ENCODE measurements at places on chromosomes 12 and 14.

DNA sequence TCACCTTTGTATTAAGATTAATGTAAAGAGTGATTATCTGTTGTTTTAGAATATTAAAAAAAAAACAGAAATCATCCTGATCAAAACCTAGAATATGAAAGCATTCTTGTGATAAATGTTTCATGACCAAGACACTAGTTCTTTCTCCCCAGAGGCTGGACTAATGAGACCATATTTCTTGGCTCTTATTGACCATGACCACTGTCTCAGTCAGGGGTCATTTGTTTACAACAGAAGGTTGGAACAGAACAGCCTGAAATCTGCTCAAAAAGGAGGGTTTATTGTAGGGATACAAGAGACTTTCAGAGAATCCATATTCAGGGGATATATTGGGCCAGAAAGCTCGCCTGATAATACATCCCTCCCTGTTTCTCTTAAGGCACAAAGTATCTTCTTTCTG, 87.7 kb downstream of the TMEM30B start:
- DNase-seq: no peak

GRCh38 chr14:57845802-57846531, 19.9 kb downstream of the SLC35F4 start:
- no peak for DNase-seq

DNA sequence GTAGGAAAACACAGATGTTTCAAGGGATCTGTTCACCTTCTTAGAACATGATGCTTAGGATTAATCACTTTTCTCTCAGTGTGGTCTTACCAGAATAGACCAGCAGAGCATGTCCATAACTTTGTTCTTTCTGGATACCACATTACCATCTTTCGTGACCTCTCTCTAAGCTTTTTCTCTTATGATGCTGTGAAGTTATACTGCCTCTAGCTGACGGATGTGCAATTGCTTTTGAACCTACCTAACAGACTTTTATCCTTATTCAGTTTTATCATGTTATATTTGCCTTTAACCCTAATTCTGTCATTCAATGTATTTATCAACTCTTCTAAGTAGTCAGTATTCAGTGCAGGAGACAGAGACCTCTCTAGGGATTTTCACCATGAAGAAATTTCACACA, 246.7 kb downstream of the DACT1 start:
- no peak for DNase-seq

DNA sequence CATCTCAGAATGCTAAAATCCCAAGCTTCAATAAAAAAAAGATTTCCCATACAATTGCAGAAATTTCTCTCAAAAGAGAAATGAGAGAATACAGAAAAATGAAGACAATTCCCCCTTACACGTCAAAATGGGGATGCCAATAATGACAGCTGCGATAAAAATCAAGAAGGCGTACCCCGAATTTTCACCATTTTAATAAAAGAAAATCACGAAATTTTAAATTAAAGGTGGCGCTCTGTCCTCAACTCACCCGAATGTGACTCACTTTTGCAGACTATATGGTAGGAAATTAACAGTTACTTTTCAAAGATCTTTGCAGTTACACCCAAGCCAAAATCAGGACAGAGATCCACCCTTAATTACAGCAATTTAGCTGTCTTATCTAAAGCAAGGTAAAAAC, 2.1 kb downstream of the ATP2B1 start:
- DNase-seq: no peak

DNA sequence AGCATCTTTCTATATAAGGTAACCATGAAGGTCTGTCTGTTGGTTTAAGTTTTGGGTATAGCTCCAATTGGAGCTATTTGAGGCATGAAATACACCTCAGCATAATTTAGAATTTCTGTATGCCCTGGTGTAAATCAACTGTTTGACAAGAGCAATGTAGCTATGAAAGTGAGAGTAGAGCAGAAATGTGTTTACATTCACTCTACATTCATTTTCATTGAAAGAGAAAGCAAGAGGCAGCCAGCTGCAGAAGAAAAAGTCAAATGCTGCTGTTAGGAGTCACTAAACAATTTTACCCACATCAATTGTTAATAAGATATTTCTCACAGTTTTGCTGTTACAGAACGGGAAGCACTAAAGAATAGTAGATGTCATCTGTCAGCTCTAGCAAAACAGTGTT, 252.5 kb downstream of the SLC6A15 start:
- DNase-seq: no peak

- DNase-seq: no peak
Observed at GRCh38 chr12:62296001-62296400, 35.8 kb downstream of the USP15 start.

DNA sequence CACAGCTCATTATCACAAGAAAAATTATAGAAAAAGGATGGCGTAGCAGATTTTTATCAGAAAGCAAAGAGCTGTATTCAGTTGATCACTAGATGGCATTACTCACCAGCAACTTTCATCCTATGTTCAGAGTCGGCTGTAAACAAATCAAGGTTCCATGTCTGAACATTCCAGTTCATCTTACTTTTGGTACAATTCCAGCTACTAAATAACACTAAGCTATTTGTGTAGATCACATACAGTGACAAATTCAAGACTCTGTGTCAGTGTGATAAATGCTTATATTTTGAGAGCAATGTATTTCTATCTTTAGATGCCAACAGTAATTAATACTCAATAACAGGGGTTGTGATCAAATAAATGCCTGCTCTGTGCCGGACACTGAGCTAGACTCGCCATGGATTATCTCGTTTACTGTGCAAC, 30.1 kb downstream of the NRDE2 start:
- DNase-seq: peak; percentile 66

- no peak for DNase-seq
Observed at GRCh38 chr12:31712877-31713276, 15.9 kb downstream of the AMN1 start.

DNA sequence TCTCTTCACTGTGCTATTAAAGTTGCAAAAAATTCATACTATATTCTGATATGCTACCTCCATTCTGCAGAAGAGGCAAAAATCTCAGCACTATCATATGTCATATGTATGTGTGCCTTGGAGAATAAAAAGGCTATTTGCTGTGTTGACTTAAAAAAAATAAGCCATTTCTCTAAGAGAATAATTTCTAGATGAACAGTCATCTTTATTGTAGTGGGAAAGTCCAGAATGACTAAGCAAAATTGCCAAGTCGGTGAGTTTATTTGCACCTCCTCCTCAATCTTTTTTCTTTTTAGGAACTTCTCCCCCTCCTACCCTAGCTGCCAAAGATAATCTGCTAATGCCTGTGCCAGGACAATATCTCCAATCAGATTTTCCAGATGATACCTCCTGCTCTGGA, 353.8 kb upstream of the FAR2 start:
- DNase-seq: no peak

DNA sequence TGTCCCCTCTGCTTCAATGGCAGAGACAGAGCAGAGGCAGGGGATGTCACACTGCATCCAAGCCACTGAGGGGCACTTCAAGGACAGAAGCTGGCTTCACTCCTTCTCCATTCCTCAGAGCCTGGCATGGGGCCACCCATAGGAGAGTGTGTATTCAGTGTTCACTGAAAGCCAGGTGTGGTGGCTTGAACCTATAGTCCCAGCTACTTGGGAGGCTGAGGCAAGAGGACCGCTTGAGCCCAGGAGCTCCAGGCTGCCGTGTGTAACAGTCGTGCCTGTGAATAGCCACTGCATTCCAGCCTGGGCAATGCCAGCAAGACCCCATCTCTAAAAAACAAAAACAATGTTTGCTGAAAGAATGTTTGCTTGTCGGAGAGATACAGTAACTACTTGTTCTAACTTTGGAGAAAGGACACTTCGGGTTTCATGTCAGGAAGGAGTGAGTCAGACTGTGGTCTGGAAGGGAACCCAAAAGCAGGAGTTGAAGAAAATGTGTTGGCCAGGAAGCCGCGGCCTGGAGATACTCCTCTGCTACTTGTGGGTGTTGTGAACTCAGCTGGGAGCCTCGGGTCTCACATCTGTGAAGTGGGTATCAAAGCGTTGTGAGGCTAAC, 43.4 kb downstream of the ELK3 start:
- no peak for DNase-seq

DNA sequence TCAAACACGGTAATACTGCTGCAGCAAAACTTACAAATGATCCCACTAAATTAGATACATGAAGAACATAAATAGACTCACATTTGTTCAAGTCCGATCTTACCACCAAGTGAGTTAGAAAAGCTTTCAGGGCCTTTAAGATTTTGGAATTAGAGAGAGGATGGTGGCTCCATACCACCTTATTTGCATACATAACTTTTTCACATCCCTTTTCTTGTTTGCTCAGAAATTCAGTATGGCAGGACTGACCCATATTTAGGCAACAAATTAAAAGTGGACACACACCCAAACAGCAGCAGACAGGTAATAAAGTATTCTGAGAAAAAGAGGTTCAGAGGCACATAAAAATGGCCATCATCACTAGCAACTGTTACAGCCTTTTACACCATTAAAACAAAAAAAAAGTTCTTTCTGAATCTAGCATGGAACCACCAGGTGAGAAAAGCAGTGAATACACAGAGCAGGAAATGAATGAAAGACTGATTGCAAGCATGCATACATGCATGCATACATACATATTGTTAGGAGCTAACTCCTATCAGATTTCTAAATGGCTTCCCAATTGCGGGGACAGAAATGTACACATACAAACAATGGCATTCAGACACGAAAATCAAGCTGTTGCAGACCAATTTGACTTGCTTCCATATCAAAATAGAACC, 23.3 kb downstream of the STXBP6 start:
- no peak for DNase-seq

DNA sequence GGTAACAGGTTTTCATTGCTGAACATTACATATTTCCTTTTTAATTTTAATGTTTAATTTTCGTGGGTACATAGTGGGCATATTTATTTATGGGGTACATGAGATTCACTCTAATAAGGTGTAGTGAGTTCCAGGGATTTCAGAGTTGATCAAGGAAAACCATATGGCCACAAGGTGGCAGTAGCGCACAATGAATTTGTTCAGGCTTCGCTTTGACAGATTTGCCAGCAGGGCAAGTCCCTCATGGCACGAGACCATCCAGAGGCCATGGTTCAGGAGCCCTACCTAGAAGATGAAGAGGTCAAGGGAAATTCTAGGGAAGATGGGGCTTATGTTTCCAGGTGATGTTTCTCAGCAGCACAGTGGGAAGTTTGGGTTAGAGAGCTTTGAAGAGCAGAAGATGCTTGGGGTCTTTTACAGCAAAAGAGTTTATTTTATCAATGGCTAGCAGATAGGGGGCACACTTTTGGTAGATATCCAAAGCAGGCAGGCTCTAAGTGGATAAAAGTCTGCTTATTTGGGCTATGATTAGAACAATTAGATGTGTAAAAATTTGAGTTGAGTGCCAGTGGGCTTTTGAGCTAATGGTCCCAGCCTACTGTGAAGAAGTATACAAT, 1004.4 kb downstream of the AACS start:
- DNase-seq: no peak

DNA sequence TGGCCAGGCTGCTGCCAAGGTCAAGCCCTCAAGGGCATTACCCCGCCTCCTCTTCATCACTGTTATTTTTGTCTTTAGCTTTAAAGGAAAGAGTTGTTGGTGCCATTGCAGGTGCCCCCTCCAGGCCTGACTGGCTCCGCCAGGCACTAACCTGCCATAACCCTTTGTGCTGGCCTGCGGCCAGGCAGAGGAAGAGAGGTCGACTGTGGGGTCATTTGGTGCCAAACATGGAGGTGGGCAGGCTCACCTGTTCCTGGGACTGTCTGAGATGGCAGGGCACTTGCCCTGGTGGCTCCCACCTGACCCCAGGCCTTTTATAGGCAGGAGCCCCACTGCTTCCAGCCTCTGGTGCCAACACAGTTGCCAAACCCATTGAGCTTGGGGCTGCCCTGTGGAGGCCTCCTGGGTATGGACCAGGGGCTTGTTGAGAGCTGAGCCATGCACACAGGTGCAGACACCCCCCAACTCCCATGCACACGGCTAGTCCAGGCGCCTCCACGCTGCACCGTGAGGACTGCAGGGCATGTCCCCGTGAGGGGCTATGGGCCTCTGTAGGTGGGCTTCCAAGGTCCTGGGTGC, 29.4 kb upstream of the PLD4 start:
- DNase-seq: no peak

GRCh38 chr12:52912711-52913430, 8.0 kb upstream of the KRT8 start:
- no peak for DNase-seq

DNA sequence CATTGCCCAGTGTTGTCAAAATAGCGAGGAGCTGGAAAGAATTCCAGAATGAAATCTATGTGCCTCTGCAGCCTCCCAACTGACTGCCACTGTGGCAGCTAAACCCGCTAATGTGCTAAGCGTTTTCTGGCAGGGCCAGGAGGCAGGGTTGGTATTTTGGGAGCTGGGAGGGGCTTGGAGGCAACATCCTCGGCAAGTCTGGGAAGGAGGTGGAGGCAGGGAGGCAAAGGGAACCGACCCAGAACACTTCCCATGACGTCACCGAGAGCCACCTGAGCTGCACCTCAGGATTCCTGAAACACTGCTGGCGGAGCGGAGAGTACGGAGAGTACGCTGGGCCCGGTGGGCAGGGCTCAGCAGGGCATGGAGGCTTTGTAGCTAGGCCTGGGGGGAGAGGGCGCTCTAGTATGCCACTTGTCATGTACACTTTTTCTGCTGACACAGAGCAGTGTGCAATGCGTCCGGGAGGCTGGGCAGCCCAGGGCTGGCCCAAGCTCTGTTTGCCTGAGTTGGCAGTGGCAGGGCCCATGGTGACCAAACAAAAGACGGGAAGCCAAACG, 81.5 kb downstream of the DPF3 start:
- no peak for DNase-seq

DNA sequence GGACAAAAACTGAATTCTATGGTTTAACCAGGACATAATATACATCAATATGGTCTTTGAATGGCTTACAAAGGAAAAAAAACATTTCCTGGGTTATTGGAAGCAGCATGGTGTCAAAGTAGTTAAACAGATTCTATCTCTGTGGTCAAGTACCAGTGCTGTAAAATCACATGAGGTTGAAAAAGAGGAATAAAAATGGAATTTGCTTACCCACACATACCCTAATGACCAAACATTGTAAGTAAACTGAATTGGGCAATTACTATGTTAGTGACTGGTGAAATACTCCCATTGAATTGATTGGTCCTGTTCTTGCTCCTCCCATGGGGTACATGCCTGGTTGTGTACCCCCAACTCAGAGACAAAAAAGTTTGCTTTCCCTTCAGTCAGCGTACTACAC, 19.6 kb downstream of the IFNG start:
- no peak for DNase-seq

GRCh38 chr12:109870648-109871047, 9.7 kb downstream of the GLTP start:
- DNase-seq: no peak

DNA sequence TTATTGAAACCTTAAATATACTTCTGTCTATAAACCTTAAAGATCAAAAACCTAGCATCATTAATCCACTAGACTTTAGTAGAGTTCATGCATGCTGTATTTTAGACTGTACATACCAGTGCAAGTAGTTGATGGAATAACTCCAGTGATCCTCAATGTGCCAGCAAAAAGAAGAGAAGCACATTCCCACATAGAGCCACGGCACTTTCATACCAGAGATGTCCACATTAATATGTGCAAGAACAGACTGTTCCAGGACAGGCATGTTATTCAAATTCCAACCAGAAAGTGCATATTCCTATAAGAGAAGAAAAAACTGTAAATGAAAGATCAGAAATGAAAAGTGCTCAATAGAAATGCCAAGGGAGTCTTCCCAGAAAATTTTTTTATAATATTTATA, 55.0 kb downstream of the KDM5A start:
- DNase-seq: no peak

Data from NCI-H446 treated with DMSO at 0.1 percent for 48 hours (cell line).